ENCODE measurements at places on chromosomes 11 and 22.

GRCh38 chr11:64103277-64103985 is 62.5 kb downstream of the MACROD1 start:
- DNase-seq, result no peak

DNA sequence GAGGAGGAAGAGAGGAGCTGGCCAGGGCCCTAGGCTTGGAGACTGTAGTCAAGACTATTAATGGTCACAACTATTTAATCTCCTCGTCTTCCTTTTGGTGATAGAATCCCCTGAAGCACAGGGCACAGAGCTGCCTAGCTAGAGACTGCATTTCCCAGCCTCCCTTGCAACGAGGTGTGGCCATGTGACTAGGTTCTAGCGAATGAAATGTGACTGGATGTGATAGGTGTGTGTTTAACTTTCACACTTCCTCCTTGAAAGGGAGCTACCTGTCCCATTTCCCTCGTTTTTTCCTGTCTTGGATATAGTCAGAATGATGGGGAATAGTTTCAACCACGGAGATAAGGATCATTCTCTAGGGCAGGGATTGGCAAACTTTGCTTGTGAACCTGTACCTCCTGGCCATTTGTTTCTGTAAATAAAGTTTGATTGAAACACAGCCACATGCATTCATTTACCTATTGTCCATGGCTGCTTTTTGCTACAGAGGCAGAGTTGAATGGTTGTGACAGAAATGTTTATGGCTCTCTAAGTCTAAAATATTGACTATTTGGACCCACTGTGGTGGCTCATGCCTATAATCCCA is 313.5 kb downstream of the MIAT start:
- no peak for DNase-seq

DNA sequence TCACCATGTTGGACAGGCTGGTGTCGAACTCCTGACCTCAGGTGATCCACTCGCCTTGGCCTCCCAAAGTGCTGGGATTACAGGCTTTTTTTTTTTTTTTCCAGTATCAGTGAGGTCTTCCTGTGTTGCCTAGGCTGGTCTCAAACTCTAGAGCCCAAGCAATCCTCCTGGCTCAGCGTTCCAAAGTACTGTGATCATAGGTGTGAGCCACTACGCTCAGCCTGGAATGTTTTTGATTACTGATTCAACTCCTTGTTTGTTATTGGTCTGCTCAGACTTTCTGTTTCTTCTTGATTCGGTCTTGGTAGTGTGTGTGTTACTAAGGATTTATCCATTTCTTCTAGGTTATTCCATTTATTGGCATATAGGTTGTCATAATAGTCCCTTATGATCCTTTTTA is 31.3 kb downstream of the NAGA start:
- no peak for DNase-seq

GRCh38 chr11:28836285-28837081 is 728.3 kb downstream of the METTL15 start:
- no peak for DNase-seq

GRCh38 chr22:29266564-29267461 is 968 bp downstream of the RHBDD3 start:
- no peak for DNase-seq

DNA sequence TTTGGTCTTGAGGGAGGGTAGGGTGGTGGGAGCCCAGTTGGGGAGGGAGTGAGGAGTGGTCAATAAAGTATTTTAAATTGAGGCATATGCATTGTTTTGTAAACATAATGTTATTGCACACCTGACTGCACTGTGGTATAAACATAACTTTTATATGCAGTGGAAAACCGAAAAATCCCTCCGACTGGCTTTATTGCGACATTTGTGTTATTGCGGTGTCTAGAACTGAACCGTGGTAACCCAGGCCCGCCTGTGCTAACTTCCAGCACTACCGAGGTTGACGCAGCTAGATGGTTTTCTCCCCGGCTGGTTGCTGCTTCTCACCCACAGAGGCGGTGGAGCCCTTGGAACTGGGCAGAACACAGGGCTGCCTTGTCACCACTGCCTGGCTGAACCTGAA is 7.6 kb upstream of the RNH1 start:
- no peak for DNase-seq

GRCh38 chr22:37880668-37881440 is 25.2 kb upstream of the MICALL1 start:
- no peak for DNase-seq

Data from stimulated activated CD4-positive, alpha-beta T cell treated with anti-CD3 and anti-CD28 coated beads, TNF-alpha, amount 100 ng/mL, for 48 hours (primary cell).